ENCODE measurements at places on chromosomes 13 and 19. TPM values are rescaled to one million over a fixed set of nuclear protein-coding genes. Genes with fewer than 3 reads are reported as not detected.

DNA sequence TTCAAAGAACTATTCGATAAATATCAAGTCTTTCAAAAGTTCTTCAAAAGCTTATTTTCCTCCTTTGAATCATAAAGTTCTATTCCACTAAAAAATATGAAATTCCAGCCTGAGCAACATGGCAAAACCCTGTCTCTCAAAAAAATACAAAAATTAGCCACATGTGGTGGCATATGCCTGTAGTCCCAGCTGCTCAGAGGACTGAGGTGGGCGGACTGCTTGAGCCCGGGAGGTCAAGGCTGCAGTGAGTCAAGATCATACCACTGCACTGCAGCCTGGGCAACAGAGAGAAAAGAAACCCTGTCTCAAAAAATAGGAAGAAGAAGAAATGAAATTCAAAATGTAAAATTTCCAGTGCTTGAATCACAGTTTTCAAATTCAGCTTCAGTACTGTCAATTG is 24.6 kb downstream of the CAB39L start:
- no peak overlapping the region for H3K27ac ChIP-seq
- H3K4me3 ChIP-seq, result no peak overlapping the region
- H3K4me1 ChIP-seq, result peaks cover 2% of the 10 kb centered on the region

ZNF836 gene
- 7.5 TPM for total RNA-seq

DNA sequence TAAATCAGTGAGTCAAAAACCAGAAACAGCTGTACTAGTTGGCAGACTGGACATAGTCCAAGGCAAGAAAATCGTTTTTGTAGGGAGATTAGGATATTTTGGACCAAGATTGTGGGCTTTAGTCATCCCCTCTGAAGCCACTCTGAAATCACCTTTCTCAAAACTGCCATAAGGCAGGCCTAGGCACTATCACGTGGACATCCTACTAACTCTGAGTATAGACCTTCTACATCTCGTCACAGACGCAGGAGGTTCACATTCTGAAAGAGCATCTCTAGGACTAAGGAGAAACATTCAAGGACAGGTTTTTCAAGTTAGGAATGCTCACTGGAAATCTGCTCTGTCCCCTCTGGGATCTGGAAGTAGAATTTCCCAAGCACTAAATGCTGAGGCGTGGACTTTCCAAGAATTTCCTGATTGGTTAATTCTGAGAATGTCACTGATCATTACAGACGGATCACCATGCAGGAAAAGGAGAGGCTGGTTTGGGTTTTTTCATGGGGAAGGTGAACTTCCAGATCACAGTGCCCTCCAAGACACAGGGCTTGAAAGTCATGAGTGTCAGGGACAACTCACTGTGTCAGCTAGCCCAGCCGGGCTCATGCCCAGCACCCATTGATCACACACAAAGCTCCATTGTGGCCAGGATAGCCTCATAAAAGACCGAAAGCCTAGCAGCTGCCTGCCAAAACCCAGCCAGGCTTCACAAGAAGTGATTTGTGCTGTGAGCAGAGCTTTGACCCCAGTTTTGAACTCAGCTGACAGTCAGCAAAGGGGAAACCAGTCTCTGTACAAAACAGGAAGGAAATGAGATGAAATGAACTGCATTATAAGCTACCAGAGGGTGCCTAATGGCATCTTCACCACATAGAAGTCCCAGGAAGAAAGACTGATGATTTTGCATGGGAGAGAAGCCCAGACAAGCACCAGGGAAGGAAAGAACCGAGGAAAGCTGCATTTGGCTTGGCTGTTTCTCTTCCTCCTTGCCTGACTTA is 2.7 kb upstream of the RUBCNL start:
- H3K27ac ChIP-seq, result no peak overlapping the region
- no peak for DNase-seq
- no peak overlapping the region for H3K4me3 ChIP-seq

GRCh38 chr19:4379383-4380253 is 20.7 kb downstream of the SH3GL1 start:
- H3K4me3 ChIP-seq, result no peak overlapping the region
- H3K27ac ChIP-seq, result no peak overlapping the region
- DNase-seq, result peak; percentile 69
- no peaks in the 10 kb centered on the region for H3K36me3 ChIP-seq
- H3K27me3 ChIP-seq, result no peaks in the 10 kb centered on the region

KIR2DL3 gene
- not detected for total RNA-seq

- H3K27me3 ChIP-seq, result no peaks in the 10 kb centered on the region
- no peaks in the 10 kb centered on the region for H3K4me1 ChIP-seq
- DNase-seq, result no peak
- no peak overlapping the region for H3K4me3 ChIP-seq
These were observed 222.8 kb downstream of the RBM26 start for GRCh38 chr13:79183231-79183630.

- H3K27ac ChIP-seq, result peak overlapping the region; percentile 71
- no peaks in the 10 kb centered on the region for H3K36me3 ChIP-seq
- peaks cover 29% of the 10 kb centered on the region for H3K4me1 ChIP-seq
- DNase-seq, result peak; percentile 86
- no peak overlapping the region for H3K4me3 ChIP-seq
- H3K27me3 ChIP-seq, result no peaks in the 10 kb centered on the region
These were observed 263.5 kb downstream of the FOXO1 start for GRCh38 chr13:40402931-40403431.

ZNF880 gene
- 11.0 TPM for total RNA-seq

ZNF221 gene
- 6.6 TPM for total RNA-seq

DNA sequence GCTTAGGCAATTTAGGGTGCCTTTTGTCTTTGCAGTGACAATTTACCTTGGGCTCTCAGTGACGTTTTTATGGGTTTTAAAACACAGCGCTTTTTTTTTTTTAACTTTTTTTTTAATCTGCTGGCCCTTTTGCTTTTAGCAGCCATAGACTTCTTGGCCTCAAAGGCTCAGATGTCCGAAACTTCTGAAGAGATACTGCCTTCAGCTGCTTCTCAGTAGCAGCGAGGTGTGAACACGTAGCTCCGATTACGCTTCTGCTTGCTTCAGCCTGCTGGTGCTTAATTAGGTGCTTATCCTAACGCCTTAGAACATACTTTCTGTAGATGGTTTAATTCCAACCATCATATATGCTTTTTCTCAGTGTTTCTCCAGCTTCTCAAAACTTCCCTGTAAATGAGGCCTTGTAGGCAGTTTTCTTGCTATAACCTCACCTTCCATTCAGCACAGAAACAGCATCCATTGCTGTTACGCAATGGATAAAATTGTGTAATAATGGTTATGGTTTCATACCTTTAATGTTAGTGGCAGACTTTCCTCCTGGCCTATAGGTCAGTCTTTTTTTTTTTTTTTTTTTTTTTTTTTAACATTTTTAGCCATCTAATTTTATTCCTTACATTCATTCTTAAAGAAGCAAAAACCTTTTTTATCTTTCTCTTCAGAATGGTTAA is 723.9 kb downstream of the GPC5 start:
- no peak overlapping the region for H3K4me3 ChIP-seq
- H3K36me3 ChIP-seq, result no peaks in the 10 kb centered on the region
- no peaks in the 10 kb centered on the region for H3K27me3 ChIP-seq
- DNase-seq, result no peak
- H3K4me1 ChIP-seq, result no peaks in the 10 kb centered on the region
- H3K27ac ChIP-seq, result no peak overlapping the region

CFAP97D2 gene
- total RNA-seq, result not detected

- H3K36me3 ChIP-seq, result no peaks in the 10 kb centered on the region
- H3K4me1 ChIP-seq, result no peaks in the 10 kb centered on the region
- no peak for DNase-seq
- no peak overlapping the region for H3K27ac ChIP-seq
These were observed 12.9 kb upstream of the GARIN5A start for GRCh38 chr19:50489461-50490011.

GRCh38 chr13:85638265-85638664 is 161.0 kb downstream of the SLITRK6 start:
- DNase-seq, result no peak
- no peaks in the 10 kb centered on the region for H3K36me3 ChIP-seq
- no peaks in the 10 kb centered on the region for H3K27me3 ChIP-seq
- no peak overlapping the region for H3K4me3 ChIP-seq

- no peak overlapping the region for H3K27ac ChIP-seq
- DNase-seq, result no peak
- H3K4me3 ChIP-seq, result no peak overlapping the region
- H3K27me3 ChIP-seq, result no peaks in the 10 kb centered on the region
These were observed 16.6 kb downstream of the RFX1 start for GRCh38 chr19:13989487-13989886.

DNA sequence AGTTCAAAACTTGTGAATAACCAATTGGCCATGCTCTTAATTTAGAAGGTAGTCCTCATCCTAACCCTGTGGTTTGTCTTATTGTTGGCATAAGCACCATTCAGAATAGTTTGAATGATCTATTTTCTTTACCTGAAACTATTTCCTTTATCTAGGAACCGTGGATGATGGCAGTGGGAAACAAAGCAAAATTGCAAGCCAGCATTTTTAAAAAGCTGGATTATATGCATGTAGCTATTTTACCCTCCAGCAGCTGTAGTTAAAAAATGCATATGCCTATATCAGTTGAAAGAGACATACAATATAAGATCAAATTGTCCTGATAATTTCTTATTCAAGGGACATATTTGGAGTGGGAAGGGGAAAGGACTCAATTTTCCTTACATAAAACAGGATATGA is 19.3 kb downstream of the ZNF613 start:
- peaks cover 17% of the 10 kb centered on the region for H3K36me3 ChIP-seq
- no peaks in the 10 kb centered on the region for H3K27me3 ChIP-seq
- DNase-seq, result no peak

GRCh38 chr19:49506575-49507105 is 5.8 kb upstream of the FCGRT start:
- H3K4me1 ChIP-seq, result peaks cover 3% of the 10 kb centered on the region
- no peak overlapping the region for H3K4me3 ChIP-seq
- H3K27me3 ChIP-seq, result no peaks in the 10 kb centered on the region
- H3K36me3 ChIP-seq, result no peaks in the 10 kb centered on the region
- no peak overlapping the region for H3K27ac ChIP-seq

GRCh38 chr13:45339399-45339798 is 1.6 kb downstream of the TPT1 start:
- H3K4me3 ChIP-seq, result peak overlapping the region; percentile 97
- no peaks in the 10 kb centered on the region for H3K27me3 ChIP-seq
- no peak for DNase-seq
- peaks cover 41% of the 10 kb centered on the region for H3K4me1 ChIP-seq

DNA sequence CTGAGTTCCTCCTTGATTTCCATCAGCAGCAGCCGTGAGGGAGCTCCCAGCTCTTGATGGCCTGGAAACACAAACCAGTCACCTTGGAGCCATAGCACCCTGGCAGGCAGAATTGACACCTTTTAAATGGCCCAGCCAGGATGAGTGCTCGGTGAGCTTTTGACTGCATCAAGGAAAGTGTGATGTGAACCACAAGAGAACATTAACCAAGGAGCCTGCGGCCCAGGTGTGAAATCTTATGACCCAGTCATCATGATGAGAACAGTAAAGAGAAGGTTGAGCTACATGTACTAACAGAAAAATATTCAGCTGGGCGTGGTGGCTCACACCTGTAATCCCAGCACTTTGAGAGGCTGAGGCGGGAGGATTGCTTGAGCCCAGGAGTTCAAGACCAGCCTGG is 22.8 kb downstream of the SUGP2 start:
- DNase-seq, result no peak
- H3K4me1 ChIP-seq, result no peaks in the 10 kb centered on the region
- no peaks in the 10 kb centered on the region for H3K27me3 ChIP-seq

GPR12 gene
- total RNA-seq, result 0.14 TPM

DNA sequence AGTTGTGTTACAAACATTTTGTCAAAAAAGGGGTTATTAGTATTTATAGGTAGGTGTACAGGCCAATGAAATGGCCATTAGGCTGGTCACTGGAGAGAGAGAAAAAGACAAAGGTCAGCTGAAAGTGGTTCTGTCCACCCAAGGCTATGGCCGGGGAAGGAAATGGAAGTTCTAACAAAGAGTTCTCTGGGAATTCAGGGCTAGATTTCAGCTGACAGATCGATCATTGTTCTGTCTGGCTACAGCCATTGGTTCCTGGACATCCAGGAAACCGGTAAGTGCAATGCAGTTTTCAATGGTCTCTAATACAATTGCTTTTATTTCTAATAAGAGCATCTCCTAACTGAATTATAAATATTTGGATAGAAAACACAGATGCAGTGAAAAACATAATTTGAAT is 42.5 kb downstream of the MBNL2 start:
- H3K4me3 ChIP-seq, result no peak overlapping the region
- H3K4me1 ChIP-seq, result peaks cover 46% of the 10 kb centered on the region
- H3K27me3 ChIP-seq, result no peaks in the 10 kb centered on the region
- DNase-seq, result no peak

DNA sequence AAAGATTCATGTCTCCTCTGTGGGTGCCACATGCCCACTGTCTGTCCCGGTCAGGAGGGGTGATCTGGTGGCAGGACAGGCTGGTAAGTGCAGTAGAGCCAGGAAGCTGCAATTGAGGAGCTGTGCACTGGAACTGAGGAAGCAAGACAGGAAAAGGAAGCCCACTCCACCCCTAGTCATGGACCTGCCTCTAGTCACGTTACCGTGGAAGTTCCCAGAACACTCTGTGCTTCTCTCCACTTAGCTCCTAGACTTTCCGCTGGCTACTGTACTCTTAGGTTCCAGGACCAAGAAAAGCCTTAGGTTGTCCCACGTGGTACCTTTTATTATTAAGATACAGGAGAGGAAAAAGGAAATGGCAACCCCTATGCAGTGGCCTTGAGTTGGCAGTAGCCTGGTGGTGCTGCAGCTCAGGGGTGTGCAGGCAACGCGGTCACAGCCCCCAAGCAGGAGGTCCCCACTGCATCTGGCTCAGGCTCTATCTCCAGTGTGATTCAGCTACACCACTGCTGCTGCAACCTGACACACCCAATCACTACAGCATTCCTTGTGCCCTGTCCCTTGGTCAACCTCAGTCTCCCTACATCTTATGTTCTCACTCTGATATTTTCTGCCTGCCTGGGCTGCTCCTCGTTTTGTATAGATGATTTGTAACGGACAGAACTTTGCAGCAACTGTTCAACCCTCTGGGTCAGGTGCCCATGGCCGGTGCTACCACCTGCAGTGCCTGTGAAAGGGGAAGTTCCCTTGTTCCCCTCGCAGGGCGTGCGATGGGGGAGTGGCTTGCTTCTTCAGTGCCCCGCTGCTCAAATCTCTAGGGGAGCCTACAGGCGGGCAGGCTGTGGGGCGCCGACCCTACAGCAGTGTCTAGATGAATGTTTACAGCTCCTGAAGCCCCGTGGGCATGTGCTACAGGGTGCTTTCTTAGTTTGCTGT is 24.4 kb upstream of the GPR12 start:
- H3K36me3 ChIP-seq, result no peaks in the 10 kb centered on the region
- no peaks in the 10 kb centered on the region for H3K4me1 ChIP-seq
- H3K27me3 ChIP-seq, result no peaks in the 10 kb centered on the region
- no peak overlapping the region for H3K4me3 ChIP-seq

GRCh38 chr19:8566855-8567254 is 10.4 kb downstream of the MYO1F start:
- no peaks in the 10 kb centered on the region for H3K27me3 ChIP-seq
- no peak for DNase-seq
- peaks cover 21% of the 10 kb centered on the region for H3K4me1 ChIP-seq
- H3K36me3 ChIP-seq, result no peaks in the 10 kb centered on the region

Data from astrocyte (in vitro differentiated cells and primary cell).